Stimulated activated CD8-positive, alpha-beta memory T cell treated with anti-CD3 and anti-CD28 coated beads, Interleukin-7, amount 100 ng/mL, for 4 hours (primary cell): ENCODE measurements at places on chromosomes 12 and 14.

- no peak for DNase-seq
Measured at GRCh38 chr12:76876696-76877229, 2.1 kb downstream of the CSRP2 start.

- DNase-seq: no peak
Measured at GRCh38 chr14:99731547-99732435, 47.7 kb downstream of the CYP46A1 start.

- no peak for DNase-seq
Measured at GRCh38 chr12:130916241-130916911, 37.3 kb upstream of the ADGRD1 start.

- DNase-seq: no peak
Measured at GRCh38 chr12:62802321-62802720, 132.6 kb downstream of the PPM1H start.

DNA sequence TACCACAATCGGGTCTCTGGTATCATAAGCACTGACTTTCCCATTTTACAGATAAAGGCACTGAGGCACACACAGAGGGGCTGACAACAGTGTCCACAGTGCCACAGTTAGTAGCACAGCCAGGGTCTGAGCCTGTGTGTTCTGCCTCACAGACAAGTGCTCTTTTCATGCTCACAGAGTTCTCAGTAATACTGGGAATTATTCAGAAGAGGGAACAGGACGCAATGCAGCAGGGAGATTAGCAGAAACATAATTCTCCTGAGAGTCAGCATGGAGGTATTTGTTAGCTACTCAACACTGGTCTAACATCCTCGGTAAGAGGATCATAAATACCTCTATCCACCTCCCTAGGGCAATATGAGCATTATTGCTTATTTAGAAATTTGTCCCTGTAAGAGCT lies 219.3 kb upstream of the EEA1 start:
- no peak for DNase-seq

GRCh38 chr12:12616512-12617310 lies 5.0 kb downstream of the CREBL2 start:
- DNase-seq: no peak

- no peak for DNase-seq
Measured at GRCh38 chr14:76268700-76269099, 107.2 kb upstream of the ESRRB start.

DNA sequence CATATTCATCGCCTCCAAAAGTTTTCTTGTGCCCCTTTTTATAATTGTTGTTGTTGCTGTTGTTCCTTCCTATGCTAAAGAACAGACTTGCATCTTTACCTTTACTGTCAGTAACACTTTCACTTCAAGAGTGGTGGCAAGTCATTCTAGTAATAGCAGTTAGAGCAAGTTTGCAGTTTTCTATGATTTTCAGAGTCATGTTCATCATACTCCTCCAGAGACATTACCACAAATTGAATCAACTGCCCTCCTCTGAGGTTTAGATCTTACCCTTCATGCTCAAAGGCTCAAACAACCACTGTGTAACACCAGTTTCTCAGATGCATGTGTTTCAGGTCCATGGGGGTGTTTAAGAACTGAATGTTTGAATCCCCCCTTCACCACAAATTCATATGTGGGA lies 763.4 kb downstream of the LRFN5 start:
- DNase-seq: no peak

DNA sequence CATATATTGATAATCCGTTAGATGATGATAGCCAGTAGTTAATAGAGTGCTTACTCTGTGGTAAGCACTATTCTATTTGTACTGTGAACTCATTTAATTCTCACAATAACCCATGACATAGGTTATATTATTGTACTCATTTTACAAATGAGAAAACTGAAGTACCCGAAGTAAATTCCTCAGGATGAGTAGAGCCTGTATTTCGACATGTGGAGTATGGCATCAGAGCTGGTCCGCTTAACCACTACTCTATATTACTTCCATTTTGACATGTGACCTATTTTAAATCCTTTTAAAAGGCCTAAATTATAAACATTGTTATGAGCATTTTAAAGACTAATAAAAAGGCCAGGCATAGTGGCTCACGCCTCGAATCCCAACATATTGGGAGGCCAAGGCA lies 8.0 kb upstream of the RAP1B start:
- no peak for DNase-seq
